Effector memory CD4-positive, alpha-beta T cell (primary cell): ENCODE measurements at places on chromosomes 11 and 22.

DNA sequence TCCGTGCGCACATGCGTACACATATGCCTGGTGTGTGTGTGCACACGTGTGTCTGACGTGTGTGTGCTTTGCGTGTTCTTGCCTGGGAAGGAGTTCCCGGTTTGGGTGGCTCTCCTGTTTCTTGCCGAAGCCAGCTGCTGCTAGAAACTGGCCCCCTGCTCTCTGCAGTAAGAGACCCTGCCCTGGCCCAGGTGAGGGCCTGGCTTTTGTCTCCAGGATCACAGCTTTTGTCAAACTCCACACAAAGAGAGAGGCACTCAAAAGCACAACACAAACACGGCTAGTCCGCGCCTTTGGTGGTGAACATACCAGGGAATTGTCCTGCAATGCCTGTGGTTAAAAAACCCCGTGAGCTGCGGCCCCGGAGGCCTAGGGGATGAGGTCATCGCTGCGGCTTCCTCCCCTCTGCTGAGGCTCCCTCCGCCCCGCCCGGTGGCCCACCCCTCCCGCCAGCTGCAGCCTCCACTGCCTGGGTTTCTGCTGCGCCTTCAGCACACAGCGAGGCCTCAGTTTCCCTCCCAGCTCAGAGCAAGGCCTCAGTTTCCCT lies 88.9 kb downstream of the KCNQ1 start:
- DNase-seq, result no peak

DNA sequence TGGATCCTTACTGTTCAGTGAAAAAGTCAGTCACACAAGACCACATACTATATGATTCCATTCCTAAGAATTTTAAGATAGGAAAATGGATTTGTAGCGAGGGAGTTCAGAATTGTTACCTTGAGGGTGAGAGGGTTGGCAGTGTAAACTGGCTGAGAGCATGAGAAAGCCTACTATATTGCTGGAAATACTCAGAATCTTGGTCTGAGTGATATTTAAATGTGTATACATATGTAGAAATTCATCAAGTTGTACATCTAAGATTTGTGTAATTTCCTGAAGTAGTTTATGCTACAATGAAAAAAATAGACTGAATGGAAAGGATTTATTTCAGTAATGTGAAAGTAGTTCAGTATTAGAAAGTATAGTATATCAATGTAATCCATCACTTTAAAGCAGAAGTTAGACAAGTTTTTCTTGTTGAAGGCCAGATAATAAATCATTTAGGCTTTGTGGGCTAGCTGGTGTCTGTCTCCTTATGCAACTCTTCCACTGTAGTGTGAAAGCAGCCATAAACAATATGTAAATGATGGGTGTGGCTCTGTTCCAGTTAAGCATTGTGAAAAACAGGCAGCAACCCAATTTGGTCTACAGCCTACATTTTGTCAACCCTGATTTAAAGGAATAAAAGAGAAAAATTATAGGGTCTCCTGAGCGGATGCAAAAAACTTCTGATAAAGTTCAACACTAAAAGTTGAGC lies 127.2 kb upstream of the THY1 start:
- DNase-seq, result no peak

DNA sequence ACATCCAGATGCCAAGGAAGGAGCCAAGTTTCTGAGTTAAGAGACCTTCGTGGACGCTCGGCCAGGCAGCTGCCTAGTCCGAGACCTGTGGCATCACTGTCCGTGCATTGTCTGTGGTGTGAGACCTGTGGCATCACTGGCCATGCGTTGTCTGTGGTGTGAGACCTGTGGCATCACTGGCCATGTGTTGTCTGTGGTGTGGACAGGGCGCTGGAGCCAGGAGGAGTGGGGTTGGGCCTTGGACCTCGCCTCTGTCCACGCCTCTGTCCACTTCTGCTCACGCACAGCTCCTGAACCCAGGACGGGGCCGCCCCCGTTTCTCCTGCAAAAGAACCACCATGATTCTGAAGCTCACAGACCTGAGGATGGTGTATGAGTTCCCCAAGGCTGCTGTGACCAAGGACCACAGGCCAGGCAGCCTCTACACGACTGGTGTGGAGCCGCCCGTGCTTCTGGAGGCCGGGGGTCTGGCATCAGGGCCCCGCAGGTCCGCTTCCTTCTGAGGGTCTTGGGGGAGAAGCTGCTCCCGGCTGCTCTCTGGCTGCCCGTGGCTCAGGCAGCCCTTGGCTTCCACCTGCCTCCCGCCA lies 1218.3 kb downstream of the BRD1 start:
- no peak for DNase-seq

DNA sequence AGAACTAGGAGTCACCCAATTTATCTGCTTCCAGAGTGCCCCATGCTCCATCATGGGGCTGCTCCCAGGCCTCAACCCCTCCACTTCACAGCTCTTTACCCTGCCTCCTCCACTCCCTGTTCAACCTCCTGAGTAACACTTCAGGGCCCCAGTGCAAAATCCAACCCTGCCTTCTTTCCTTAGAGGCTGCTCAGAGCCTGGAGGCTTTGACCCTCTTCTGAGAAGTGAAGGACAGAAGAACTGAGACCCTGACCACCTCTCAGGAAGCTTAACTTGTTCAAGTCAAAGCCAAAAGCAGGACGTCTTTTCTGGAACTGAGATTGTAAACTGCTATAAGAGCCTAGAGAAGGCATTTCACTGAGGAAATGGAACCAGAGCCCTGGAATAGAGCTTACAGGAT lies 15.5 kb downstream of the EIF3F start:
- no peak for DNase-seq

DNA sequence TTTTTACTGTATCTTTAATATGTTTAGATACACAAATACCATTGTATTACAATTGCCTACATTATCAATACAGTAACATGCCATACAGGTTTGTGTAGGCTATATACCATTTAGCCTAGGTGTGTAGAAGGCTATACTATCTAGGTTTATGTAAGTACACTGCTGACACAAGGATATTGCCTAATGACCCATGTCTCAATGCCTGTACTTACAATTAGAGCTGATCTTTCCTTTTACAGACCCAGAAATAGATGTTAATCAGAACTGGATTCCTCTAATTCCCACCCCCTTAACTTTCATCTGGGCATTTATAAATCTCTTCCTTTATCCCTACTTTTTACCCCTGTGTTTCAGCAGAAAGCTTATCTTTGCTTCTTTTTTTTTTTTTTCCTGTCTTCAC lies 229.5 kb downstream of the METTL15 start:
- DNase-seq, result no peak

DNA sequence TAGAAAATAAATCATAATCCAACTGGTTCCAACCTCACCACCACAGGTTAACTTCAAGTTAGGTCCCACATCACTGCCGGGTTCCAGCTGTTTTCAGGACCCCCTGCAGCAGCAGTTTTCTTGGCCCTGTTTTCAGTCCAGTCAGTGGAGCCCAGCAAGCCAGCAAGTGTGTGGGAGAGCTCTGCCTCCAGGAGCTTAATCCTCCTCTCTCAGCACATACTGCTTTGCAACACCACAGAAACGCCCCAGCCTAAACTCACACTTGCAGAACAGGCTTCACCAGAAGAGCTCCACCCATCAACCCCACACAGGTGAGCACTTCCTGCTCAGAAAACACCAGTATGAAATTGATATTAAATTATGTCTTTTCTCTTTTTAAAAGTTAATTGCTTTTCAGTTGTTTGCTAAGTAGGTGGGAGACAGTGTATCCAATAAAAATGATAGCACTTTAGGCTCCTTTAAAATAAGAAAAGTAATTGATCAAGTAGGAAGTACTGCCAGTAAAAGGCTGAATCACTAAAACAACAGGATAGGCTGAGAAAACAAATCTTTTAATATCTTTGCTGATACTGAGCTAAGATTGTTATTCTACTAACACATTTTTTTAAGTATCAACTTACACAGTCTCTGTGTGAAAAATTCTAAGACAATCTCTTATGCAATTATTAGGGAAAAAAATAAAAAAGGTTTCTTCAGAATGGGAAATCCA lies 81.5 kb upstream of the TP53AIP1 start:
- DNase-seq, result no peak

DNA sequence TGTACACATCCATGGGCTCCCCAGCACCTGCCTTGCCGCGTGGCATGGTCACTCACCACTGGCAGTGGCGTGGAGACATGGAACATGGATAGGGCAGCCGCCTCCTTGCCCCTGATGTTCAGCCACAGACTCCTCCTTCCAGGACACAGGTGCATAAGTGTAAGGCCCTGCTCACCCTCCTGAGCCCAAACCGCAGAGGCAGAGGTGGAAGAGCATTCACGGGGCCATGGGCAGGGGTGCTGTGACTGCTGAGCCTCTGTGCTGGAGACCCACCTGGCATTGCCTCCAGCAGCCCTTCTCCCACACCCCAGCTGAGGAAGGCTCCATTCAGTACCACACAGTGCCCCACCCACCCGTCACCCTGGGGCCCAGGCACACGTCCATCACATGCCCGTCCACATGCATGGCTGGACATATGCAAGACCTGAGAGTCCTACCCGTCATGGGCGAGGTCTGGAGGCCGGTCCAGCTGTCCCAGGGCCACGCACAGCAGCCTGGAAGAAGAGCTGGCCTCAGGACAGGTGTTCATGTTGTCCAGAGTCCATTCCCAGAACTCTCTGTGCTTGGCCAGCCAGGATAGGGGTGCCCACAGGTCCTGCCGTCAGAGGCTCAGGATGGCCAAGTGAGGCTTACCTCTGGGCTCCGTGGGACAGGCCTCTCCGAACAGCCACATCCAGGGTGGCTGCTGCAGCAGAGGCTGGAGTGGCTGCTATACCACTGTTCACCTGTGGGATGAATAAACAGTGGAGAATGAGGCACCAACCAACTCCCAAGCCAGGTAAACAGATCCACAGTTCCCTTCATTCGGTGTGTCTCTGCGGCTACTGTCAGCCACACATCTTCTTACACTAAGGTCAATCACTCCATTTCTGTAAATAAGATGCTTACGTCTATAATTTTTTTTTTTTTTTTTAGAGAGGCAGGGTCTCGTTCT lies 1.7 kb upstream of the TUBGCP6 start:
- DNase-seq, result no peak

DNA sequence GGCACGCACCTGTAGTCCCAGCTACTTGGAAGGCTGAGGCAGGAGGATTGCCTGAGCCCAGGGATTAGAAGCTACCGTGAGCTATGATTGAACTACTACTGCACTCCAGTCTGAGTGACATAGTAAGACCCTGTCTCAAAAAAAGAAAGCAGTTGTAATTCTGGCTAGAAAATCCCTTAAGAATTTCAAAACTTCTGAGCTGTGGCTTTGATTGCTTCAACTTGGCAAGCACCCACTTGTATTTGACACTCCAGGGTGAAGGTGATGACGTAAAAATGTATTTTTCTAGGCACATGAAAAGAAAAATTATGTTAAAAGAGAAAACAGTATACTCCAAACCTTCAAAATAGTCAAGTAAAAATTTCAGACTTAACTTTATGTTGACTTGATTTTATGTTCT lies 23.6 kb upstream of the ALKBH3 start:
- DNase-seq, result no peak

GRCh38 chr11:67022341-67022933 lies 497 bp upstream of the SYT12 start:
- DNase-seq, result no peak

DNA sequence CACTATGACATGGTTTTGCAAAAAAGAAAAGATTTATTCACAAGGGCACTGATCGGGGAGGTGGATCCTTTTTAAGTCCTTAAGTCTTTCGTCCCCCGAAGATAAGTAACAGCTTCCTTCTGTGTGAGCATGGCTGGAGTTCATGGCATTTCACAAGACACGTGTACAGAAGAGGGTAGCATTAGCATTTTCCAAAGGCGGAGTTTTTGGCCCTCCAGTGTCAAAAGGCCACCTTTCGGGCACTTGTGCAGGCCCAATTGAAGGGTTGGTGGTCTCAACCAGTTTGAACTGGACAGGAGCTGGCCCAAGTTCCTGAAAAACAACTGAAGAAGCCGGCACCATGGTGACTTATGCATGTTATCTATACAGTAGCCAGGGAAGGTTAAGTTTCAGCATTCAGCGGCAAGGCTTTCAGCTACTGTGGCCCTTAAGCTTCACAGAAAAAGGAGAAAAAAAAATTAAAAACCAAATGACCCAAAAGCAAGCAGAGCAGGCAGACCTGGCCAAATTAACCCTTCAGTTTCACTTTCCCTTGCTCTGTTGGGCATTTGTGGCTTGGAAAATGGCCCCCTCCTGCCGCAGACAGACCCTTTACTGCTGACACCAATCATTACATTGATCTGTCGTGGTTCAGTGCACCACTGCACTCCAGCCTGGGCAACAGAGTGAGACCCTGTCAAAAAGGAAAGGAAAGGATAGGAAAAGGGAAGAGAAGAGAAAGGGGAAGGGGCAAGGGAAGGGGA lies 18.7 kb downstream of the ZNF74 start:
- no peak for DNase-seq

DNA sequence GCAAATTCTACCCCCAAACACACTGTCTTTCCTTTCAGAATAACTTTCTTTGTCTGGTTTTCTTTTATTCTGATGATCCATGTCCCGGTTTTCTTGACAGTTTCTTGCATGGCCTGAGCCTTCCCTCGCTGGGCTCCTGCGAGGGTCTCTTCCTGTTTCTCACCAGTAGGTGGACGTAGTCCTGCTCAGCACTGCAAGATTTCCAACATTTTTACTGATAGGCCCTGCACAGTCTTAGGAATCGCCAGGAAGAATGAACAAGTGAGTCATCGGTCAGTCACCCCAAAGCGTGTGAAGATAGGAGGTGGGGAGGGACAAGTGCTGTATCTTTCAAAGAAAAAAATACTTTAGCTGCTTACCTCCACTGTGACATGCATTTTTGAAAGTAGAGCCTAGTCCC lies 16.9 kb upstream of the KIRREL3 start:
- no peak for DNase-seq

DNA sequence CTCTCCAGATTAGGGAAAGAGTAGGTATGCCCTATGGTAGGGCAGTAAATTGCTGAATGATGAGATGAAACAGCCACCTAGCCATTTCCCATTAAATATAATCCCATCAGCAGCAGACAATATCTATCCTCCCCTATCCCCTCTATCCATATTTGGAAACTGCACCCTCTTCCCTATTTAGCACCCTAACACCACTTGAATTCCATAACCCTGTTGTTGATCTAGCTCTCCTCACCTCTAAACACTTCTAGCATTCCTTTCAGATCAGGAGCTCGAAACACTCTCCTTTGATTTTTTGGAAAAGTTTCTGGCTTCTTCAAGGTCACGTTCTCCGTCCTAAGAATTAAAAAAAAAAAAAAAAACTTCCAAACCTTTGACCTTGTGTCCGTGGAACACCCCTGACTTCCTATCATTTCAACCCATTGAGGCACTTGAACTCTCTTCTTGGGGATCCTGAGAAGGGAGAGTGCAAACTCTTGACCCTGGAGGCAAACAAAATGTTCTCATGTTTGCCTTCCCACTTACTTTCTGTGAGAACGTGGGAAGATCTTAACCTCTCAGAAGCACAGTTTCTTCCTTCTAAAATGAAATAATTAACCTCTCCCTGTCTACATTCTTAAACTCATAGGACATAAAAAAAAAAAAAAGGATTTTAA lies 19.0 kb downstream of the TRIM5 start:
- no peak for DNase-seq
